ENCODE measurements at places on chromosomes 5 and 9. TPM values are rescaled to one million over a fixed set of nuclear protein-coding genes. Genes with fewer than 3 reads are reported as not detected.
A peak's percentile ranks its signal among the peaks of the same experiment; 100 is the strongest.

GRCh38 chr5:22621084-22621483 is 232.1 kb downstream of the CDH12 start:
- no peaks in the 10 kb centered on the region for H3K36me3 ChIP-seq
- H3K27ac ChIP-seq: no peak overlapping the region
- no peak for DNase-seq
- H3K4me1 ChIP-seq: no peaks in the 10 kb centered on the region
- H3K27me3 ChIP-seq: no peaks in the 10 kb centered on the region

PRDM9 gene
- not detected for total RNA-seq

EIF4E1B gene
- not detected for total RNA-seq

DNA sequence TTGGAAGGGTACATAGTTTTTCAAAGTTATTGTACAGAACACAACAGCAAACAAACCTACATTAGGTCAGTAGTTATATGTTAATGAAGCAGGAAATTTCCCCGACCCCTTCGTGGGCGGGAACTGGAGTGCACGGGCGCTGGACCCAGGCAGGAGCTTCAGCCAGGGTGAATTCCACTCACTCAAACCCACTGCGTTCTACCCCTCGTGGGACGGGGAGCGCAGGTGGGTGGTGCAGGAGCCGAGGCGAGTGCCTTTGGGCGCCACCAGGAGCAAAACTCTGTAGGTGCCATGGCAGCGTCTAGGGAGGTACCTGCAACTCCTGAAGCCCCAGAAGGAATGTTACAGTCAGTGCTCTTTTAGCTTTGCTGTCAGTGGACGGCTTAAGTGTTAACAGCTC is 29.6 kb upstream of the ERAP1 start:
- H3K27ac ChIP-seq: no peak overlapping the region
- H3K4me1 ChIP-seq: no peaks in the 10 kb centered on the region
- no peak for DNase-seq
- no peaks in the 10 kb centered on the region for H3K27me3 ChIP-seq
- H3K4me3 ChIP-seq: no peak overlapping the region

GRCh38 chr9:122020398-122020797 is 72.7 kb downstream of the TTLL11 start:
- H3K4me3 ChIP-seq: no peak overlapping the region
- no peak overlapping the region for H3K27ac ChIP-seq
- H3K4me1 ChIP-seq: no peaks in the 10 kb centered on the region
- DNase-seq: no peak
- no peaks in the 10 kb centered on the region for H3K36me3 ChIP-seq

GPX8 gene
- 28.0 TPM for total RNA-seq

- H3K27me3 ChIP-seq: no peaks in the 10 kb centered on the region
- DNase-seq: no peak
- no peak overlapping the region for H3K27ac ChIP-seq
- peaks cover 7% of the 10 kb centered on the region for H3K4me1 ChIP-seq
Observed at GRCh38 chr9:109856785-109857184, 76.8 kb downstream of the PALM2AKAP2 start.

DNA sequence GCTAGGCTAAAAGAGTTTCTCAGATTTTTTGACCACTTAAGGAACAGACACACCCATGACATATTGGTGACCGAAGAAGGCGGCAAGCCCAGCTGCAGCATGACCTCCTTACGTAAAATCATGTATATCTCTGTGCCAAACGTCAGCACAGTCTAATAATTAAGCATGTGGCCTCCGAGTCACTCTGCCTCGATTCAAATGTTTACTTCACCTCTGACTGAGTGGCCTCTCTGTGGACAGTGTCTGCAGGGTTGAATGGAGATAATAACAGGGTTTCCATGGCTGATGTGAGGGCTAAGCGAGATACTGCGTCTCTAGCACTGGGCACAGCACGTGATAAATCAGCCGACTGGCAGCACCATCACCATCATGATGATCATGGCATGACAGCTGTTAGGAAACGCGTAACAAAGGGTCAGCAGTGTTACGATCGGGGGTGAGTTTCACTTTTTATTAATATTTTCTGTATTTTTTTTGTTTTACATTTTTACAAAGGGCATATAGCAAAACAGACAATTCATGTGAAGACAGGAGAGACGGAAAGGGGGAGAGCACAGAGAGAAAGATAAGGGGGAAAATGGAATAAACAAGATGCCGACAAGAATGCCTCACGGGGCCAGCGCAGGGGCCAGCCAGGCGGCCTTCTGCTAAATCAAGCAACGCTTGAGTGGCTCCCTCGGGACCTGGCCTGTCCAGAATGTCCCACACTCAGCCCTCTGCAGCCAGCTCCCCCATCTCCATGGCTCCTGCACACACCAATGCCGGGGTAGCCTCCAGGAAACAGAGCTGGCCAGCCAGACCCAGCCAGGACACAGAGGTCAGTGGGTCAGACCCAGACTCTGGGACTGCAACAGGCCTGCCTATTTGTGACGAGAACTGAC is 60.3 kb downstream of the ADAMTS2 start:
- peak; percentile 54 for DNase-seq
- H3K27me3 ChIP-seq: no peaks in the 10 kb centered on the region
- peak overlapping the region; percentile 46 for H3K27ac ChIP-seq
- H3K36me3 ChIP-seq: no peaks in the 10 kb centered on the region
- H3K4me3 ChIP-seq: no peak overlapping the region

- H3K27me3 ChIP-seq: peaks cover 31% of the 10 kb centered on the region
- DNase-seq: no peak
- peak overlapping the region; percentile 24 for H3K27ac ChIP-seq
- peaks cover 13% of the 10 kb centered on the region for H3K4me1 ChIP-seq
- H3K4me3 ChIP-seq: peak overlapping the region; percentile 37
Observed at GRCh38 chr5:90557871-90558270, 726 bp upstream of the ADGRV1 start.

- H3K27ac ChIP-seq: no peak overlapping the region
- H3K36me3 ChIP-seq: no peaks in the 10 kb centered on the region
- no peak overlapping the region for H3K4me3 ChIP-seq
- no peak for DNase-seq
- no peaks in the 10 kb centered on the region for H3K4me1 ChIP-seq
- H3K27me3 ChIP-seq: no peaks in the 10 kb centered on the region
Observed at GRCh38 chr9:35311891-35312639, 150.3 kb downstream of the UNC13B start.

DNA sequence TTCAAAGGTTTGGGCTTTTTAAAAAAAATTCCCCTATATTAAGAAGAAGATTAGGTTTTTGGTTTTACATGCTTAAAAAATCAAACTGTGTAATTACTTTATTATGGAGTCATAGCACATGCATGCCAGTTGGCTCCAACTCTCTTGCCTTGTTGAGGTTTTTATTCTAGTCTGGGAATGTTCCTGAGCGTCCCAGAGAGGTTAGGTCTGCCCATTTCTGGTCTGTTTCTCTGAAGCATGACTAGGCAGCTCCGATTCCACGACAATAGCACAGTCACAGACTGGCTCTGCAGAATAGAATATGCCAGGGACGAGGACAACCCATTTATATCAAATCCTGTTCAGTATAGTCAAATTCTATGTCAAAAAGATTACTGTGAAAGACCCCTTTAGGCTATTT is 217.0 kb downstream of the PCSK5 start:
- no peaks in the 10 kb centered on the region for H3K27me3 ChIP-seq
- peak overlapping the region; percentile 29 for H3K27ac ChIP-seq
- no peak overlapping the region for H3K4me3 ChIP-seq
- peaks cover 10% of the 10 kb centered on the region for H3K4me1 ChIP-seq
- DNase-seq: no peak

- no peaks in the 10 kb centered on the region for H3K27me3 ChIP-seq
- no peak overlapping the region for H3K4me3 ChIP-seq
- H3K36me3 ChIP-seq: no peaks in the 10 kb centered on the region
Observed at GRCh38 chr5:27911216-27911615, 872.8 kb upstream of the CDH9 start.

TRUB2 gene
- 23.0 TPM for total RNA-seq

- no peak for DNase-seq
- no peaks in the 10 kb centered on the region for H3K4me1 ChIP-seq
- H3K36me3 ChIP-seq: no peaks in the 10 kb centered on the region
- H3K27me3 ChIP-seq: no peaks in the 10 kb centered on the region
- no peak overlapping the region for H3K27ac ChIP-seq
- no peak overlapping the region for H3K4me3 ChIP-seq
Observed at GRCh38 chr5:97909541-97909940, 726.5 kb upstream of the RIOK2 start.

DNA sequence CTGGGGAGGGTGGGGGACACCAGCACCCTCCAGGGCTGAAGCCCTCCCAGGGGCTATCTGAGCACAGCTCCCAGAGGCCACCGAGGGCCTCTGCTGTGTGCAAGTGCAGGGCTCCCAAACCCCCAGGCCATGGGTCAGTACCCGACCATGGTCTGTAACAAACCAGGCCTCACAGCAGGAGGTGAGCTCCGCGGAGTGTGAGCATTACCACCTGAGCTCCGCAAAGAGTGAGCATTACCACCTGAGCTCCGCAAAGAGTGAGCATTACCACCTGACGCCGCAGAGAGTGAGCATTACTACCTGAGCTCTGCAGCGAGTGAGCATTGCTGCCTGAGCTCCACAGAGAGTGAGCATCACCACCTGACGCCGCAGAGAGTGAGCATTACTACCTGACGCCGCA is 152.9 kb upstream of the IRX2 start:
- no peak for DNase-seq
- no peak overlapping the region for H3K27ac ChIP-seq
- no peak overlapping the region for H3K4me3 ChIP-seq
- H3K36me3 ChIP-seq: no peaks in the 10 kb centered on the region
- H3K27me3 ChIP-seq: no peaks in the 10 kb centered on the region
- H3K4me1 ChIP-seq: no peaks in the 10 kb centered on the region

CARTPT gene
- not detected for total RNA-seq

ARHGEF39 gene
- 3.1 TPM for total RNA-seq

DNA sequence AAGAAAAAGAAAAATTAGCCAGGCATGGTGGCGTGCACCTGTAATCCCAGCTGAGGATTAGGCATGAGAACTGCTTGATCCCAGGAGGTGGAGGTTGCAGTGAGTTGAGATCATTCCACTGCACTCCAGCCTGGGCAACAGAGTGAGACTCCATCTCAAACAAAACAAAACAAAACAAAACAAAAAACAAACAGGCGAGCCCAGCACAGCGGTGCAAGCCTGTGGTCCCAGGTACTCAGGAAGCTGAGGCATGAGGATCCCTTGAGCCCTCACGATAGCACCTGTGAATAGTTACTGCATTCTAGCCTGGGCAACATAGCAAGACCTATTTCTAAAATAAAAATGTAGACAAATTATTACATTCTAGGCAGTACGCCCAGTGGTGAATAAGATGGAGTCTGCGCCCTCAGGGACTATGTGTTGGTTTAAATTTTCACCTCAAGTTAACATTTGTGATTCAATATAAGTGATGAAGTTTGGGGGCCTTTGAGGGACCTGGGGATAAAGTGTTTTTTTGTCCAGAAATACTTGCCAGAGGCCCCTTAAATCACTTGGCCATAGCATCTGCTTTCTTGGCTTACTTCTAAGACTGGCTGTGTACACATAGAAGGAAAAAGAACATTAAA is 3.4 kb upstream of the GAPVD1 start:
- H3K27ac ChIP-seq: peak overlapping the region; percentile 90
- H3K4me1 ChIP-seq: peaks cover 8% of the 10 kb centered on the region
- no peaks in the 10 kb centered on the region for H3K36me3 ChIP-seq
- H3K27me3 ChIP-seq: no peaks in the 10 kb centered on the region
- H3K4me3 ChIP-seq: no peak overlapping the region
- no peak for DNase-seq

SPATA31C1 gene
- not detected for total RNA-seq

GRCh38 chr9:36547598-36547997 is 25.1 kb upstream of the MELK start:
- no peaks in the 10 kb centered on the region for H3K4me1 ChIP-seq
- H3K27me3 ChIP-seq: no peaks in the 10 kb centered on the region
- DNase-seq: no peak

PAEP gene
- not detected for total RNA-seq

DNA sequence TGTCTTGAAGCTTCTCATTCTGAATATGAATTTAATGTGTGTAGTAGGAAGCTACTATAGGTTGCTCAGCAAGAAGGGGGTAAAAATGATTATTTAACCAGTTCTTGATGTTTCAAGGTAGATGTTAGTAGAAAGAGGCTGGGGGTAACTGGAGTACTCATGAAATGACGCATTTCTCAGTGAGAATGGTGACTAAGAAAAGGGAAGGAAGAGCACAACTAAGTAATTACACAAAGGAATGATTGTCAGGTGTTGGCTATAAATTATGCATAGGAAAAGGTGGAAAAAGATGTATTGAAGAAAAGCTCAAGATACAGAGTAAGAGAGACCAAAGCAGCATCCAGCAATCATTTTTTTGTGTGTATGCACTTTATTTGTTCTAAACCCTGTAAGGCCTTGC is 1.4 kb upstream of the PSIP1 start:
- H3K4me1 ChIP-seq: peaks cover 24% of the 10 kb centered on the region
- no peaks in the 10 kb centered on the region for H3K27me3 ChIP-seq

IRX1 gene
- 4.0 TPM for total RNA-seq

- H3K36me3 ChIP-seq: no peaks in the 10 kb centered on the region
- H3K4me1 ChIP-seq: no peaks in the 10 kb centered on the region
- no peak overlapping the region for H3K4me3 ChIP-seq
- no peak for DNase-seq
- H3K27me3 ChIP-seq: no peaks in the 10 kb centered on the region
Observed at GRCh38 chr9:106127776-106128175, 433.4 kb downstream of the TMEM38B start.

GABRG2 gene
- not detected for total RNA-seq

- H3K4me3 ChIP-seq: no peak overlapping the region
- no peaks in the 10 kb centered on the region for H3K4me1 ChIP-seq
Observed at GRCh38 chr5:2563046-2563445, 188.4 kb downstream of the IRX2 start.

GRCh38 chr5:177495243-177496060 is 2.0 kb downstream of the PDLIM7 start:
- H3K27me3 ChIP-seq: peaks cover 10% of the 10 kb centered on the region
- peak overlapping the region; percentile 92 for H3K27ac ChIP-seq
- H3K4me3 ChIP-seq: peak overlapping the region; percentile 73
- H3K4me1 ChIP-seq: peaks cover 77% of the 10 kb centered on the region
- H3K36me3 ChIP-seq: no peaks in the 10 kb centered on the region

DNA sequence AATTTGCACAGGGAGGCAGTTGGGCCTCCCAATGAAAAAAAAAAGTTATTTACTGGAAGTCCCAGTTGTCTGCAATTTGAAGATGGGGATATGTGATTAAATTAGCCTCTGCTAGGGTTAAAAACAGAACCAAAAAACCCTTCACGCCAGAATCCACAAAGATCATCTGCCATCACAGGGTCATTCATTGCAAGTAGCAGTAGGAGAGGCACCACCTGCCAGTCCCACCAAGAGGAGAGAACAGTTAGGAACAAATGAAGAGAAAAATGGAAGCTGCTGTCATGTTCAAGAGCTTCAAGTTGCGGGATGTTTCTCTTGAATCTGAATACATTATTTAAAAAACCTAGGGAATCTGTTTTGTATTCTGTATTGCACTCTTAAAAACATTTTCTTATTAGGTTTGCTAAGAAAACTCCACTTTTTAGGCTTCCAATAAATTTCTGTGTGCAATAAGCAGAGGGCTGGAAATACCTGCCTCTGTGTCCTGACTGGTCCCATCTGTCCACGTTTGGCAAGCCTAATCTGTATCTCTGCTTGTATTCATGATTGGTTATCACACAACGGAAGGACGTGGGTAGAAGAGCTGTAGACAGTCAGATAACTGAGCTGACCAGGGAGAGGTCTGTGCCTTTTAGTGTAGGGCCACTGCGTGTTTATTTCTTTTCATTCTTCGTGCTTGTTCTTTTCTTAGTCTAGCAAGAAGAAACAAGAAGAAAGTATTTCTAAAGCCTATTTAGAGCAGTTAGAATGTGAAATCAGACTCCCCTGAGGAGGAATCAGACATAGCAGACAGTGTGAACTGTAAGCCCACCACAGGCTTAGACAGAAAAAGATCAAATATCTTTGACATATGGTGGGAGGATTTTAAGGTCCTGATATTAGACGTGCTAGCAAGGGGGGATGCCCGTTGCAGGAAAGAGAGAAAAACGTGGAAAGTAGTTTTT is 630.6 kb upstream of the SEMA6A start:
- no peak overlapping the region for H3K27ac ChIP-seq
- no peaks in the 10 kb centered on the region for H3K4me1 ChIP-seq
- no peak for DNase-seq
- H3K4me3 ChIP-seq: no peak overlapping the region
- no peaks in the 10 kb centered on the region for H3K27me3 ChIP-seq
- H3K36me3 ChIP-seq: no peaks in the 10 kb centered on the region
